ENCODE measurements at places on chromosomes 3 and 15. TPM values are rescaled to one million over a fixed set of nuclear protein-coding genes. Genes with fewer than 3 reads are reported as not detected.

DNA sequence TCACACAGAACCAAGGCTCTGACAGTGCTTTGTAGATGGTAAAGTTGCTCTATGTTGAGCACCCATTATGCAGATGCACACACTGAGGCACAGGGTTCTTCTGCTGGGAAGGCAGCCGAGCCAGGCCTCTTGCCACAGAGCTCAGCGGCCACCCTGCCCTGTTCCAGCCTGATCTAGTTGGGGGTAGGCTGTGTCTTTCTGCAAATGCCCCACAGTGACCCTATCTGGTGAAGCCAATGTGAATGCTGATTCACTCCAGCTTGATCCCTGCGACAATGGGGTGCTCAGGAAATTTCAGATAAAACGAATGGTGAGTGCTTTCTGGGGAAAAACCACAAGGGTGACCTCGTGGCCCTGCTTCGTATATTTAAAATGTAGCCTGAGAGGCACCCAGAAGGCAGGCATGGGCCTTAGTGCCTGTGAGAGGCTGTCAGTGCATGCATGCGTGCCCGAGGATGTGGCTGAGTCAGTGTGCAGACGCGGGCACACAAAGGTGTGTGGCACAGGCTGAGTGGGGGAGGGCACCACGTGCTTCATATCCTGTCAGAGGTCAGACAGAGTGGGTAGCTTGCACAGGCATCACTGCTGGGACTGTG is 85.7 kb downstream of the ATP2B2 start:
- no peak for DNase-seq

GRCh38 chr3:3288255-3288654 is 108.8 kb upstream of the CRBN start:
- no peak for DNase-seq

DNA sequence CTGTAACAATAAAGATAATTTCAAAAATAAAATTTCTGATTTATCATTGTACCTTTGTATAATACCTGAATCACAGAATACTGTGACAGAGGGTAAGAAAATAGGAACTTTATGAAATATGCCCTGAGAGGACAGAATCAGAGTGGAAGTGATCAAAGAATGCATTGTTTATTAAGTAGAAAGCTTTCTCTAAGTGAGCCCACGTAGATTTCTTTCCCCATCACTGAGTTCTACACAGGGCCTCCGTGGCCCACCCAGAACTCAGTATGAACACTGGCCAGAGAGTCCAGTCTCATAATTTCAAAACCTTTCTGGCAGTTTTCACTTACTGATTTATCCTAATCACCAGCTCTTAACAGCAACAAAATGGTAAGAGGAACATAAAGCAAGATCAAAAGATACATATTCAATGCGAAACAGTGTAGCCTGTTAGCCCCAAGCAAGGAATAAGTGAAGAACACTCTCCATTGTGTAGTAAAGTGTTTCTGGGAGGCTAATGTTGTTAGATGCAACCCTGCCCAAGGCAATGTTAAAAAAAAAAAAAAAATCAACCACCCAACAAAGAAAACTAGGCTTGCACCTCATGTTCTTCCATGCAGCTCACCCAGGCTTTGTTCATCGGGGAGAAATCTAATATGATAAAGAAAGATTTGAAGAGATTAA is 341.3 kb downstream of the LSAMP start:
- DNase-seq: no peak

The PRICKLE2 gene
- total RNA-seq: 18.3 TPM

The SKOR1 gene
- not detected for total RNA-seq
